ENCODE measurements at places on chromosomes 1 and 21. TPM values are rescaled to one million over a fixed set of nuclear protein-coding genes. Genes with fewer than 3 reads are reported as not detected.

DNA sequence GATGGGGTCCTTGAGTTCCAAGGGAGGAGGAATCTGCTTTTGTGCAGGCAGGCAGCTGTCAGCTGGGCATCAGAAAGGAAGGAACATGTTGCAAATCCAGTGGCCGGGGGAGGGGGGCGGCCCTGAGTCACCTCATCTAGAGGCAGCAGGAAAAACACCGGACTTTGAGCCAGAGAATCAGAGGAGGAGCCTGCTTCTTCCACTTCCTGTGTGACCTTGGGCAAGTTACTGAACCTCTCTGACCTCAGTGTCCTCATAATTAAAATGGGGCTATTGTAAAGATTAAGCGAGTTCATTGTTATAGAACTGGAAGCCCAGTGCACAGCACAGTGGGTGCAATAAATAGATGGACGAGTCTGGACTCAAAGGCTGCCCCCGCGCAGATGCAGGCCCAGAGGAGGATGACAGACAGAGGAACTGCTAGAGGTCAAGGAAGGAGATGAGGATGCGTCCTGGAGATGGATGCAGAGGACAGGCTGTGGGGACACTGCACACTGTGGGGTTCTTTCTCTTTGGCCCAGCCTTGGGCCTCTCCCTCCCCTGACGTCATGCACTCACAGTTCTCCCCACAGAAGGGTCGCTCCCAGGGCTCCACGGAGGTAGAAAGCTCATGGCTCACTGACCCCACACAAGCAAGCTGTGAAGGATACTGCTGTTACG is 714.3 kb downstream of the MATN1 start:
- peak; percentile 32 for DNase-seq

The SLC45A1 gene
- 0.20 TPM for total RNA-seq

DNA sequence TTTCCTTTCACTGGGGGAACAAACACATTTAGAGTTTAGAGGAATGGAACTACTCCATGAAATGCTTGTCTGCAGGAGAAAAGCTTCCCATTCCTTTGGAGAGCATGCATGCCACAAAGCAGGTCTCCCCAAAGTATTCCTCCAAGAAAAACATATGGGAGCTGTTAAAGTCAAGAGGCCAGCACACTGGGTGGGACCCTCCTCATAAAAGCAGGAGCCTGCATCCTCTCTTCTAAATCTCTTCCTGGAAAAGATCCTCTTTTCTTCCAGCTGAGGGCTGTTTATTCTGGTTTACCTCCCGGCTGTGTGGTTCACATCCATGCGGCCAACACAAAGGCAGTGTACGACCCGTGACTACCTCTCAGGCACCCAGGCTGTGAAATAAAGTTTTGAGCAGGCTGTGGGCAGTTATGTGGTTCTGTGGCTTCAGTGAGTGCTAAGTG is 103.4 kb downstream of the TENT5C start:
- no peak for DNase-seq

DNA sequence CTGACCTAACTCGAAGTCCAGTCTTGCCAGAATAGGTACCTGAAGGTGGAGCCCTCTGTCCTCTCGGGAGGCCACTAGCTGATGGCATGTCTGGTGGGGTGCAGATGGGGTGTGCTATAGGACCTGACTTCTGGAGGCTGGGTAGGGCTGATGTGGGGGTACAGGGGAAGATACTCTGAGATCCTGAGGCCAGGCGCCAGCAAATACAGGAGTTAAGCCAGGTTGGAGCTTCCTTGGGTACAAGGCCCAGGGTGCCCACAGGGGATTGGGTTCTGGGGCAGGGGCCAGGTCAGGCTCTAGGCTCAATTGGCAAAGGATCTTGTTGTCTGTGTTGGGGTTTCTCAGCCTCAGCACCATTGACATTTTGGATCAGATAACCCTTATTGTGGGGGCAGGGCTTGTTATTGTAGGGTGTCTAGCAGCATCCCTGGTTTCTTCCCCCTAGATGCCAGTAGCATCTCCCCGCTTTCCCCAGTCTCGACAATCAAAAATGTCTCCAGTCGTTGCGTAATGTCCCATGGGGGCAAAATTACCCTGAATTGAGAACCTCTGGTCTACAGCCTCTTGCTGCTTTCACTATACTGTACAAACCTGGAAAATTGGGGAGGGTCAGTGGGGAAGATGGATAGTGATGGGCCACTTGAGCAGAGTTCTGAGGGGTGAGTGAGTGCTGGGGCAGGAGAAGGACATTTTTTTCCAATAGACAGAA is 9.2 kb downstream of the PTPRF start:
- DNase-seq: no peak

The TRABD2B gene
- not detected for total RNA-seq

GRCh38 chr1:97143236-97143882 is 421.8 kb downstream of the PTBP2 start:
- no peak for DNase-seq

- DNase-seq: no peak
Observed at GRCh38 chr1:25033828-25034705, 104.0 kb upstream of the RUNX3 start.

The LAD1 gene
- not detected for total RNA-seq

- DNase-seq: no peak
Observed at GRCh38 chr1:94660994-94661393, 119.4 kb upstream of the F3 start.

- DNase-seq: peak; percentile 49
Observed at GRCh38 chr1:16095447-16095846, 22.0 kb upstream of the FAM131C start.

The SPRR5 gene
- total RNA-seq: not detected

The GRIK3 gene
- not detected for total RNA-seq

The LHX8 gene
- 8.6 TPM for total RNA-seq

- DNase-seq: no peak
Observed at GRCh38 chr1:98842241-98842640, 162.4 kb downstream of the PLPPR5 start.

The SLC44A3 gene
- total RNA-seq: 1.1 TPM

The FBLIM1 gene
- total RNA-seq: 75.5 TPM

DNA sequence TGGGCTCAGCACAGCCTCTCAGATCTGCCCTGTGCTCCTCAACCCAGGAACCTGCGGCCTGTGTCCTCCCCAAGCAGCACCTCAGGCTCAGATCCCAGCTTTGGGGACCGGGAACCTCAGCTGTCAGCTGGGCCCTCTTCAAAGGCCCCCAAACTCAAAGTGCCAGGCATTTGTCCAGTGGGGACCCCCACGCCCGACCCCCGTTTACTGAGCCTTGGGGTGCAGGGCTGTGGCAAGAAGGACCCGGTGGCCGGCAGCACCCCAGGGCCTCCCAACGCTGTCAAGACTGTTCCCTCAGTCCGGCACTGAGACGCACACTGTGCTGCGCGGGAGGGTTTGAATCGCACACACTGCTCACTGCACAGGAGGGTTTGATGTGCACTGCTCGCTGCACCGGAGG is 35.0 kb downstream of the MORN1 start:
- no peak for DNase-seq

Data from RPMI7951 (cell line).